ENCODE measurements at places on chromosomes 2 and 18. TPM values are rescaled to one million over a fixed set of nuclear protein-coding genes. Genes with fewer than 3 reads are reported as not detected.

SERPINB5 gene
- not detected for total RNA-seq

LYG2 gene
- total RNA-seq = not detected

LRRC30 gene
- not detected for total RNA-seq

GAL3ST2 gene
- not detected for total RNA-seq

CWC22 gene
- total RNA-seq = 12.4 TPM

KCNJ3 gene
- total RNA-seq = not detected

TMEM237 gene
- total RNA-seq = 57.5 TPM

CYRIA gene
- not detected for total RNA-seq

PPP3R1 gene
- 19.0 TPM for total RNA-seq

DLX1 gene
- total RNA-seq = 3.8 TPM

USP37 gene
- total RNA-seq = 6.7 TPM

DNA sequence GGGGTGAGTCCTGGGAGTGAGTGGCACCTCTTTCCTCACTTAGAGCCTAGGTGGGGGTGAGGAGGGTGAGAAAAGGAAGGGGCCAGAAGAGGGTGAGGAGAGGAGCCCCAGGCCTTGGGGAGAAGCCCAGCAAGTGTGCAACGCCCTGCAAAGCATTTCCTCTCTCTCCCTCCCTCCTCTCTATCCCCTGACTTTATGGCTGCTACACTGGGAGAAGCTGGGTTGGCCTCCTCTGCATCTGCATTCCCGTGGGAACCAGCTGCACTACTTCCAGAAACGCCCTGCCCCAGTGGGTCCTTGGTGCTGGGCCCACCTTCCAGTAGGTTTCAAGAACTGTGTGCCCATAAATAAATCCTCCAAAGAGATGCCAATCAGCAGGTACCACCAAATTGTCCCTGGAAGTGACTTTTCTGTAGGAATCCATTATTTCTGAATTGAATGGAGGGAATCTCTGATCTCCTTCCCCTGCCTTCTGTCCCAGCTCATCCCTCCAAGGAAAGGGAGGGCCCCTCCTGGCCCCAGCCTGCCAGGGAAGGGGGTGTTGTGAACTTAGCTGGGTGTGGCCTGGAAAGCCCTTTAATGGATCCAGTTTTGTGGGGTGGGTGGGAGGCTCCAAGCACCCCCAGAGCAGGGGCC, 95.7 kb upstream of the BOD1L2 start:
- no peak overlapping the region for H3K27ac ChIP-seq
- no peaks in the 10 kb centered on the region for H3K27me3 ChIP-seq
- DNase-seq = no peak
- no peak overlapping the region for H3K4me3 ChIP-seq

- no peaks in the 10 kb centered on the region for H3K36me3 ChIP-seq
- DNase-seq = peak; percentile 92
- no peaks in the 10 kb centered on the region for H3K27me3 ChIP-seq
- peak overlapping the region; percentile 26 for H3K4me3 ChIP-seq
- H3K27ac ChIP-seq = peak overlapping the region; percentile 69
These were observed 26.4 kb downstream of the ASXL2 start for GRCh38 chr2:25851740-25852503.

DNA sequence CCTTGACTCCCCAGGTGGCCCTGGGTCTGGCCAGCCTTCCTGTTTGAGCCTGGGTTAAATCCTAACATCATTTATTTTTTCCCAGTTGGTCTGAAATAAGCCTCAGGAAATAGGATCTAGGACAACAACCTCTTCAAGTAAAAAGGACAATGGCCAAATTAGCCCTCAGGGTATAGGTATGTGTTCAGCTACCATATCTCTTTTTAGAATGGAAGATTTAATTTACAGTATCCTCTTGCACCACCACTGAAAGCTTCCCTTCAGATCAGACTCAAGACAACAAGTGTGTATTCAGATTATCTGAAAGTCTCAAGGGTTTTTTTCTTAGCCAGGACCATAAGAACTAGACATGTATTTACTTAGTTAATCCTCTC, 61.6 kb upstream of the CXCR4 start:
- DNase-seq = no peak
- H3K27ac ChIP-seq = no peak overlapping the region
- H3K27me3 ChIP-seq = no peaks in the 10 kb centered on the region
- no peaks in the 10 kb centered on the region for H3K4me1 ChIP-seq

GRCh38 chr2:36058076-36058475, 297.5 kb upstream of the CRIM1 start:
- no peak overlapping the region for H3K27ac ChIP-seq
- no peaks in the 10 kb centered on the region for H3K27me3 ChIP-seq
- H3K4me3 ChIP-seq = no peak overlapping the region
- no peaks in the 10 kb centered on the region for H3K4me1 ChIP-seq

- no peaks in the 10 kb centered on the region for H3K36me3 ChIP-seq
- no peaks in the 10 kb centered on the region for H3K27me3 ChIP-seq
These were observed 322.5 kb downstream of the ARHGAP15 start for GRCh38 chr2:143451642-143452281.

GRCh38 chr2:44130441-44130840, 38.2 kb upstream of the PPM1B start:
- peak; percentile 72 for DNase-seq
- no peak overlapping the region for H3K4me3 ChIP-seq
- no peak overlapping the region for H3K27ac ChIP-seq
- H3K36me3 ChIP-seq = no peaks in the 10 kb centered on the region
- peaks cover 11% of the 10 kb centered on the region for H3K4me1 ChIP-seq

- H3K36me3 ChIP-seq = no peaks in the 10 kb centered on the region
- DNase-seq = peak; percentile 65
- no peaks in the 10 kb centered on the region for H3K27me3 ChIP-seq
- peak overlapping the region; percentile 38 for H3K27ac ChIP-seq
- no peak overlapping the region for H3K4me3 ChIP-seq
- peaks cover 21% of the 10 kb centered on the region for H3K4me1 ChIP-seq
These were observed 81.9 kb downstream of the CDH2 start for GRCh38 chr18:28095041-28095440.

- no peak overlapping the region for H3K4me3 ChIP-seq
- DNase-seq = peak; percentile 94
- H3K27ac ChIP-seq = peak overlapping the region; percentile 54
- no peaks in the 10 kb centered on the region for H3K27me3 ChIP-seq
- H3K4me1 ChIP-seq = peaks cover 39% of the 10 kb centered on the region
- no peaks in the 10 kb centered on the region for H3K36me3 ChIP-seq
These were observed 64.1 kb upstream of the ACVR1C start for GRCh38 chr2:157692768-157693167.

DNA sequence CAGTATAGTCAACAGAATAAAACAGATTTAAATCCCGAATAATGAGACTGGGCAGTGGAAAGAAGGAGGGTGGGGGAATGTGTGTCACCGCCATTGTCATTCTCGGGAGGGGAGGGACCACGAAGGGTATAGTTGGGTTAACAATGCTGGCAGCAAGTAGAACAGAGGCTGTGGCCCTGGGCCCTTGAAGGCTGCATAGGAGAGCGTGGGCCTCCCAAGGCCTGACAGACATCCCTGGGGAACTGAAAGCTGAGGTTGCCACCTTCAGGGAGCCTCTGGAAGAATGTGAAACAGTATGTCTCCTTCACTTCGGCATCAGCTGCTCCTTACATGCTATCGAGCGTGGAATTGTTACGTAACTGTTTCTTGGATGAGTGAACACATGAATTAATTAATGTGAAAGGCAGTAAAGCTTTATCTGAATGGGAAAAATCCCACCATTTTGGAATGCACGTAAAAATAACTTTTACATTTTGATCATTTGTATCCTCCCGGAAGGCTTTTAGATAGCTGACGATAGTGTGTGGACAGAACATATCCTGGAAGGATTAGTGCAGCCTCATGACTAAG, 92.8 kb upstream of the TTC39C start:
- no peak overlapping the region for H3K4me3 ChIP-seq
- H3K36me3 ChIP-seq = no peaks in the 10 kb centered on the region
- no peak overlapping the region for H3K27ac ChIP-seq

DNA sequence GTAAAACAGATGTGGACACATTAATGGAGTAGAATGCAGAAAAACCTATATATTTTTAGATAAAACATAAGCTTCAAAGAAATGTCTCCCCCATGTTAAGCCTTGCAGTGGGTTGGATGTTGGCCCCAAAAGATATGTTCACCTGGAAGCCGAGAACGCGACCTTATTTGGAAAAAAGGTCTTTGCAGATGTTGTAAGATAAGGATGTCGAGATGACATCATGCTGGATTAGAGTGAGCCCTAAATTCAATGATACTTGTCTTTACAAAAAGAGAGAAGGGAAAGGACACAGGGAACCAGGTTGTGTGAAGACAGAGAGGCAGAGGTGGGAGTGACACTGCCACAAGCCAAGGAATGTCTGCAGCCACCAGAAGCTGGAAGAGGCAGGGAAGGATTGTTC, 3.1 kb upstream of the NCK2 start:
- no peaks in the 10 kb centered on the region for H3K36me3 ChIP-seq
- H3K4me1 ChIP-seq = peaks cover 7% of the 10 kb centered on the region
- H3K4me3 ChIP-seq = no peak overlapping the region

DNA sequence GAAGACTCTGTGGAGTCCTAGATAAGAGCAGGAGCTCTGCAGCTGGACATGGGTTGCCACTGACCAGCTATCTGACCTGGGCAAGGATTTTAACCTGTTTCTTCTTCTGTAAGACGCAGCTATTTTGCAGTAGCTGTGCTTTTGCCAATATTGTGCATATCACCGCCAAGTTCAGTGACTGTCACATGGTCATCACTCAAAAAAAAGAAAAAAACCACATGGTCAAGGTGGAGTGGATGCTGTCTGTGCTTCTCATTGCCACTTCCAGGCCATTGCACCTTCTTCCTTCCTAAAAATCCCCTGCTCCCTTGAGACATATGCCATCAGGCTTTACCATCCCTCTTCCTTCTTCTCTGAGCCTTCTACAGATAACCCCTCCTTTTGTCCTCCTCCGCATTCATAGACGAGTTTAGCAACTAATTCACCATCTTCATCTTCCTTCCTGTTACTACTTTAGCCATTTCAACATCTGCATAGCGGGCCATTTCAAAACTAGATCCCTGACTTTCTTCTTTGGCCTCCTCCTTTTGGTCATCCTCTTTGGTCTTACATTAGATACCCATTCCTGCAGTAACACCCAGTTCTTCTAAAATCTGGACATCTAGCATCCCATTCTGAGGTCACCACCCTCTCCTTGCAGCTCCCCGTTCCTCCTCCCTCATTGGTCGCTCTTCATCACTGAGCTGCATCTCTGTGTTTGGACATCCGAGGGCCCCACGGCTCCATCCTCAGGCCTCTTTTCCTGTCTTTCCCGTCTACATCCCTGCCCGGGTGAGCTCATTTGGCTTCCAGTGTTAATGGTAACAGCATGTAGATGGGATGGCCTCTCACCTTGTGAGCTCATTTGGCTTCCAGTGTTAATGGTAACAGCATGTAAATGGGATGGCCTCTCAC, 17.8 kb downstream of the RNF144A start:
- H3K36me3 ChIP-seq = no peaks in the 10 kb centered on the region
- no peak for DNase-seq
- H3K4me3 ChIP-seq = no peak overlapping the region

DNA sequence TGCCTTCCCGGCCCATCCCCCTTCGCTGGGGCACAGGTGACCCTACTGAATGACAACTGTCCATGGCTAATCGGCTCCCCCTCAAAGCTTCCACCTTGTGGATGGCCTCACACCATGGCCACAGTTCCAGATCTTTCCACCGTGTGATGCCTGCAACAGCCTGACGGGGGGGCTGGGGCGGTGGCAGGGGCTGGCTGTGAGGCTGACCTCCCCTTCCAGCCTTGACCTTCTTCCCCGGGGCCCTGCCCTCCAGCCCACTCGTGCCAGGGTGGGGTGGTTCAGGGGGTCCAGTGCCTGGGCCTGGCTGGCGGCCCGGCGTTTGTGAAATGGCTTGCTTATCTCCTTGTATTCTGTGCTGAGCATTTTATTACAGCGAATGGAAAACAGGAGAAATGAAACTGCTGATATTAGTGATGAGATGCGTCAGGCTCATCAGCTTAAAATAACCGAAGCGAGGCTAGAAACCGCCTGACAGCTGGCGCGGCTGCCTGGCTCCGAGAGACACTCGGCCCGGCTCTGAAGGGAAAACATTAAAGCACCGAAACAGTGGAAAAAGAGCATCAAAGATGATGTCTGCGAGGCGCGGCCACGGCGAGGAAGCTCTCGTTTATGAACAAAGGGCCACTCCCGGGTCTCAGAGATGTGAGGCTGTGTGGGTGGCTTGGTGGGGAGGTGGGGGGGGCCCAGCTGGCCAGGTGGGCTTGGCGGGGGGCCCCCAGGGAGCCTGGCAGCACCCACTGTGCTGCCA, 916 bp upstream of the PDCD1 start:
- H3K4me3 ChIP-seq = peak overlapping the region; percentile 49
- peak; percentile 84 for DNase-seq
- no peaks in the 10 kb centered on the region for H3K27me3 ChIP-seq

GRCh38 chr2:75545387-75545786, 15.4 kb downstream of the EVA1A start:
- peaks cover 29% of the 10 kb centered on the region for H3K4me1 ChIP-seq
- DNase-seq = no peak
- H3K4me3 ChIP-seq = no peak overlapping the region
- no peak overlapping the region for H3K27ac ChIP-seq
- peaks cover 9% of the 10 kb centered on the region for H3K36me3 ChIP-seq

GRCh38 chr2:179417436-179417949, 152.9 kb upstream of the SESTD1 start:
- no peaks in the 10 kb centered on the region for H3K36me3 ChIP-seq
- H3K27me3 ChIP-seq = no peaks in the 10 kb centered on the region
- no peak for DNase-seq
- H3K4me1 ChIP-seq = no peaks in the 10 kb centered on the region
- no peak overlapping the region for H3K27ac ChIP-seq
- no peak overlapping the region for H3K4me3 ChIP-seq

- no peak overlapping the region for H3K27ac ChIP-seq
- no peaks in the 10 kb centered on the region for H3K36me3 ChIP-seq
- H3K4me3 ChIP-seq = no peak overlapping the region
- peak; percentile 2 for DNase-seq
- H3K27me3 ChIP-seq = no peaks in the 10 kb centered on the region
- H3K4me1 ChIP-seq = 0 out of 2 replicates have a peak, but pooled peaks cover 6% of the 10 kb centered on the region
These were observed 23.4 kb upstream of the LRRC30 start for GRCh38 chr18:7207366-7207915.

All from GM23248 (cell line).